ENCODE measurements at places on chromosomes 7 and 10. TPM values are rescaled to one million over a fixed set of nuclear protein-coding genes. Genes with fewer than 3 reads are reported as not detected.
A peak's percentile ranks its signal among the peaks of the same experiment; 100 is the strongest.

GRCh38 chr10:118642228-118642627, 46.8 kb upstream of the PRLHR start:
- DNase-seq = no peak

The CYP3A4 gene
- total RNA-seq = not detected

GRCh38 chr7:979151-979550, 3.8 kb upstream of the COX19 start:
- DNase-seq = no peak

GRCh38 chr10:70834021-70834420, 18.3 kb downstream of the SGPL1 start:
- no peak for DNase-seq

The CHRM2 gene
- total RNA-seq = 1.4 TPM

GRCh38 chr7:18230271-18230670, 202.6 kb upstream of the PRPS1L1 start:
- no peak for DNase-seq

The NCAPG2 gene
- 6.0 TPM for total RNA-seq

GRCh38 chr10:100877461-100877850, 35.3 kb upstream of the SLF2 start:
- no peak for DNase-seq

DNA sequence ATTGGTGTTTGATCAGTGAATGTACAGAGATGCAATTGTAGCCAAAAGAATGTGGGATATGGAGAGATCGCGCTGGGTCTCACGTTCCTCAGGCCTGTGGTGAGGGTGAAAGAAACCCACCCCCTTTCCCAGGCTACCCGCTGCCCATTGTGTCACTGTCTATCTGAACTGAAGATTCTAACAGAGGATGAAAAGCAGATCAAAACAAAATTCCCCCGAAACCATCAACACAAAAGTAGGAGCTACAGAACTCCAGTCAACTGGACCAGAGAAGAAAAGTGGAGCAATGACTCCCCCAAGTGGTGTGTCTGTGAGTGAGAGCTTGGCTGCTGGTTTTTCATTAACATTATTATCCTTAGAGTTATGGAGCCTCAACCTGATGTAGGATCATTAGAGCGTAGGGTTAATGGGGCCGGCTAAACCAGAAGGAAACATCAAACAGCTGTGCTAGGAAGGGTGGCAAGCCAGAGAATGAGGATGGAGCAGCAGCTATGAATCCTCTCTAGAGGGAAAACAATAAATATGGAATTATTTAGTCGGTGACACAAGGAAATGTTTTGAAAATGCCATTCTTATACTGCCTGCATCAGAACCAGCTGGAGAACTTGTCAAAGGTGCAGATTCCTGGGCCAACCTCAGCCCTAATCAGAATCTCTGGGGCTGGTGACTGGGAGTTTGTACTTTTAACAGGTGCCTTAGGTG, 38.3 kb downstream of the AKR1B1 start:
- peak; percentile 48 for DNase-seq

The TBX20 gene
- not detected for total RNA-seq

GRCh38 chr7:21092766-21093702, 306.3 kb upstream of the SP8 start:
- DNase-seq = no peak

GRCh38 chr10:129678186-129678585, 211.1 kb downstream of the MGMT start:
- DNase-seq = no peak

DNA sequence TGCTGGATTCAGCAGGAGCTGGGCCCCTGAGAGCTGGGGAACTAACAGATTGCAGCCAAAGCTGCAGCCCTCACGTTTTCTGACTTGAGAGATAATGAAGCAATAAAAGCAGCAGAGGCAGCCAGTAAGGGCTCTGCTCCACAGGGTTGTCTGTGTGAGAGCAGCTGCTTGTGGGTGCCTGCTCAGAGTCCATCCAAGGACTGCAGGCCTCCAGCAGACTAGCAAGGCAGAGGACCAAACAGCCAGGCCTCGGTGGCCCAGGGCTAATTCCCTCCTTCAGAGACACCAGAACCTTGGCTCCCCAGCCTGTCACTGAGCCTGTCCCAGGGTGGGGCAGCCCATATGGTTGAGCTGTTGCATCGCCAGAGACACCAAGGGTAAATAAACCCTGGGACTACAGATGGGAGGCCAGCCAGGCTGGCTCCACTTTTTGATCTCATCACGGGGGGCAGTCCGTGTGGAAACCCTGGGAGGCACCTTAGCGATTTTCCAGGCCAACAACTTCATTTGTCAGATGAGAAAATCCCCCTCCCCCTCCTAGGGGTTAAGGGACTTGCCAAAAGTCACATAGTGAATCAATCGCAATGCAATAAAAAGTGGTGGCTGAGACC, 229.2 kb downstream of the WDR11 start:
- no peak for DNase-seq

The IRF5 gene
- total RNA-seq = not detected

DNA sequence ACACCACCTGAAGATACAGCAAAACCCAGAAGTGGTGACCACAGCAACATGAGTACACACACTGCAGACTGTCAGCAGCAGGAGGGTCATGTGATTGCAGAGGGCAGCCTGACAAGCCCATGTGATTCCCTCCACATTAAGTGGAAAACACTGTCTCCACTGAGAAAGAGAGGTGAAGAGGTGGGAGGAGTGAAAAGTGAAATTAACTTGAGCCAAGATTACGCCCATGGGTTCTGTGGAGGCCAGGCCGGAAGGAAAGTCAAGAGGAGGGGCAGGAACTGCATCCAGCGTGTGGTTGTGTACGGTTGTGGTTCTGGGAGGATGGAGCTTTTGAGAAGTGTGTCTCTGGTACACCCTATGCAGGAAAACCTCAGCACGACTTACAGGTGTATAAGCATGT, 138.5 kb downstream of the PLXNA4 start:
- no peak for DNase-seq

GRCh38 chr7:140684066-140684950, 11.6 kb downstream of the ADCK2 start:
- DNase-seq = no peak

- no peak for DNase-seq
These were observed 117.1 kb downstream of the FGFR2 start for GRCh38 chr10:121481180-121481579.

GRCh38 chr7:156918635-156919034, 25.7 kb upstream of the LMBR1 start:
- no peak for DNase-seq

The ARHGAP22 gene
- total RNA-seq = 65.8 TPM

- no peak for DNase-seq
These were observed 125.2 kb downstream of the DOCK4 start for GRCh38 chr7:112080978-112081377.

The GDF2 gene
- not detected for total RNA-seq

DNA sequence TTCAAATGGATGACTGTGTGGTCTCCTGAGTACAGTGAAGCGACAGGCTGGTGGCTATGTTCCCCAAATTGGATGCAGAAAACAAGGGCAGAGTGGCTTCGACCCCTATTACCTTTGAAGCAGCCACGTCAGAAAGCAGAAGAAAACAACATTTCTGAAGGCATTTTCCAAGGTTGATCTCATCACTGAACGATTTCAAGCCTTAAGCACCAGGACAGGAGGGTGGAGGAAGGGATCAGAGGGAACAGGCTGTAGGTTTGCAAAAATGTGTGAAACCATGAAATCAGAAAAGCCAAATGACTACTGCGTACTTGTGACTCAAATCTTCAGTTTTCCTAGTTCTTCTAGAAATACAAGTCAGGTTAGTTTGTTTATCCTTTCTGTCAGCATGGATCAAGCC, 181.0 kb upstream of the TMEM106B start:
- no peak for DNase-seq

GRCh38 chr10:30701451-30702173, 72.1 kb upstream of the LYZL2 start:
- no peak for DNase-seq

DNA sequence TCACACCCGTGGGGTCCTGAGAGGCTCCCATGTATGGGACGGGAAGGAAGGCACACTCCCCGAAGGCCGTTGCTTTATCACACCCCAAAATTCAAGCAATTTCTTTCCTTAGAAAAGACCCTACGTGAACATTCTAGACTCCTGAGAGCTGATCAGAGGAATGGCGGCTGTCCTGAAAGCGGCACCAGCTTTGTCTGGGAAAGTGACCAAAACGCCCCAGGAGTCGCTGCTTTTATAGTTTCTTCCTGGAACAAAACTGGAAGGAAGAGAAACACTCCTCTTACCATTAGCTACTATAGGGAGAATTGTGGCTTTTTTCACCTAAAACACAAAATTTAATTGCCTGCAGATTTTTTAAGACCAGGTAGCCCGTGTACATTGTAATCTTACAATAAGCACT, 261.8 kb upstream of the RNF32 start:
- no peak for DNase-seq

- DNase-seq = no peak
These were observed 21.0 kb upstream of the HPS1 start for GRCh38 chr10:98467506-98468318.

The DGKI gene
- total RNA-seq = 1.4 TPM

- DNase-seq = no peak
These were observed 23.2 kb downstream of the KPNA7 start for GRCh38 chr7:99184532-99185218.

The NOBOX gene
- total RNA-seq = not detected

GRCh38 chr7:138354066-138354465, 106.0 kb upstream of the TRIM24 start:
- no peak for DNase-seq

DNA sequence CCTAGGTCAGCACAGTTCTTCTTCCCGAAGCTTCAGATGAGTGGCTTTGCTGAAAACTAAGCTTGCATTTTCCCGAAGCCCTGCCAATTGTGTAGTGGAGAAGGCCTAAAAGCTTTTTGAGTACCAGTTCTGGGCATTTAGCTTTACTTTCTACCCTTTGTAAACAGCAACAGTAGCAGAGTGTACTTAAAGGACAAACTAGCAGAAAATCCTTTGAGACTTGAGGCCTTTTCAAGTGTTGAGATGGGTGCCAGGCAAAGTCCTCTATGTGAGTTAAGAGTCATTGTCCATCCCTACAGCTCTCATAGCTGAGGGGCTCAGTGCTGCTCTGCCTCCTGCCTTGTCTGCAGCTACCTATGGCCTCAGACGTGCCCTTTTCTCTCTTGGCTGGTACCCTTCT, 368.2 kb downstream of the CCSER2 start:
- no peak for DNase-seq

- DNase-seq = no peak
These were observed 136.4 kb upstream of the MDFIC start for GRCh38 chr7:114785496-114785895.

Data from glomerular endothelial cell (primary cell).